Stimulated activated CD8-positive, alpha-beta memory T cell treated with anti-CD3 and anti-CD28 coated beads, Interleukin-7, amount 100 ng/mL, for 1 hour (primary cell): ENCODE measurements at places on chromosomes 16 and 17.

- no peak for DNase-seq
These were observed 18.4 kb upstream of the MRPS23 start for GRCh38 chr17:57868007-57868909.

DNA sequence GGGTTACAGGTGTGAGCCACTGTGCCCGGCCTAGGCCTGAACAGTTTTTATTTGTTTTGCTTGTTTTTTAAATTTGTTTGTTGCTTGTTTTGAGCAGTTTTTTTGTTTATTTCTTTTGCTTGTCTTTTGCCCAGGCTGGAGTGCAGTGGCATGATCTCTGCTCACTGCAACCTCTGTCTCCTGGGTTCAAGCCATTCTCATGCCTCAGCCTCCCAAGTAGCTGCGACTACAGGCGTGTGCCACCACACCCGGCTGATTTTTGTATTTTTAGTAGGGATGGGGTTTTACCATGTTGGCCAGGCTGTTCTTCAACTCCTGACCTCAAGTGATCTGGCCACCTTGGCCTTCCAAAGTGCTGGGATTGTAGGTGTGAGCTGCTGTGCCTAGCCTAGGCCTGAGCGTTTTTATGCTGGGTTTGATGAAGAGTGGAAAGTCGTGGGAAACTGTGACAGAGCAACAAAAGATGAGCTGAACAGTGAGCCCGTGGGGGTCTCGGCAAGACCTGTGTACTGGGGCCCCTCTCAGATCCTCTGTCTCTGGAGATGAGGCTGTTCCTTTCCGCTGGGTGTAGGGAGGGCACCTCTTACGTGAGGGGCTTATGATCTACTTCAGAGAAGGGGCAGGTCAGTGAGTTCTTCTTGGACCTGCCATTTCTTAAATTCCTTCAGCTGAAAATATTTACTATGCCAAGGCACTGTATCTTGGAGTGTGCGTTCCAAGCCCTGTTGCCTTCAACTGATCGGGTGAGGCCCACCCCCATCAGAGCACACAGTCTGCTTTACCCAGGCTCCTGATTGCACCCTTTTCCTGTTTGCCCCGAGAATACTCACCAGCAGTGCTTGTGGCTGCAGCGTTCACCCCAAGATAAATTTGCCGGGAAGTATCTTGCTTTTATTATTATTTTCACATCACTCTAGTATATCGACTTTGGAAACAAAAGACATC, 322.1 kb downstream of the SEC14L1 start:
- DNase-seq = no peak

DNA sequence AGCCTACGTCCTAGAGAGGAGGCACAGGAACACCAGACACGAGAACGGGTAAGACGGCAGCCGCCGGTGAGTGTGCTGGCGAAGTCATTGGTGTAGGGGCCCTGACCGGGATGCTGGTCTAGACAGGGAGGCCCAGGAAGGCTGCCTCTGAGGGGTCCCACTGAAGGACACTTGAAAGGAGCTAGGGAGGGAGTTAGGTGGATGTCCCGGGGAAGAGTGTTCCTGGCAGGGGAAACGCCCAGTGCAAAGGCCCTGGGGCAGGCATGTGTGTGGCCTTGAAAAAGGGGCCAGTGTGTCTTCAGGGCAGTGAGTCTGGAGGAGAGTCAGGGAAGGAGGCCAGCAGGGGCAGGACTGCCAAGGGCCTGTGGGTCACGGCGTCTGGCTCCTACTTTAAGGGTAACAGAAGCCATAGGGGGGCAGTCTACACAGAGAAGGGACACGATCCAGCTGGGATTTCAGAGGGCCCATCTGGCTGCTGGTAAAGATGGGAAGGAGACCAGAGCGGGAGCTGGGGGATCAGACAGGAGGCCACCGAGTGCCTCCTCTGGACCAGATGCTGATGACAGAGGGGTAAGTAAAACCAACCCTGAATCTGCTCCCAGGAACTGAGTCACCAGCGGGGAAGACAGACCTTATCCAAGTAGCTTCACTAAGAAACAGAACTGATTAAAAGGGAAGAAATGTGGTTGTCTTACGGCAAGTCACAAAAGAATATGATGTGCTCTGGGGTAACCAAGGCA, 115.9 kb downstream of the LITAF start:
- no peak for DNase-seq

DNA sequence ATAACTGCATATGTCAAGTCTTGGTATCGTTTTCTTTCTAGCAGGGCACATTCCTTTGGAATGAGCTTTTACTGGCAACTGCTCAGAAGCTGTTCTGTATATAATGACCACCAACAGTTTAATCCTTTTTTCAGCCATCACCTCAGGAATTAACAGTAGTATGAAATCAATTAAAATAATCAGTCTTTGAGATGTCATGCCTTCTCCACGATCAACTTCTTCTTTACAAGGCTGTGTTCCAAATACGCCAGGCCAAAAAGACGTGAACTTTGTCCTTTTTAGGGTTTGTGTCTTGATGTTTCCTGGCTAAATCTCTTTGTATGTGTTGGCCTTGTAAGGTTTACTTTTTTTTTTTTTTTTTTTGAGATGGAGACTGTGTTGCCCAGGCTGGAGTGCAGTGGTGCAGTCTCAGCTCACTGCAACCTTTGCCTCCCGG, 54.9 kb downstream of the ABCC1 start:
- DNase-seq = no peak

DNA sequence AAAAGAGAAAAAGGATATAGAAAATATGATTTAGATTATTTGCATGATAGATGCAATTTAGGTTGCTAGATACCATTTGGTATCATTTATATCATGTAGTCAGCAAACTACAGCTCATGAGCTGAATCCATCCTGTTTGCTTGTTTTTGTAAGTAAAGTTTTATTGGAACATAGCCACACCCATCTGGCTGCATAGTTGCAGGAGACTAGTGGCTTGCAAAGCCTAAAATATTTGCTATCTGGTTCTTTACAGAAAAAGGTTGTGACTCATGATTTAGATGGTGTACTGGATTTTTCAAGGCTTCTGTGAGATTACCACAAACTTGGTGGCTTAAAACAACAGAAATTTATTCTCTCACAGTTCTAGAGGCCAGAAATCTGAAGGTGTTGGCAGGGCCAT, 49.9 kb downstream of the MAP2K4 start:
- DNase-seq = no peak

DNA sequence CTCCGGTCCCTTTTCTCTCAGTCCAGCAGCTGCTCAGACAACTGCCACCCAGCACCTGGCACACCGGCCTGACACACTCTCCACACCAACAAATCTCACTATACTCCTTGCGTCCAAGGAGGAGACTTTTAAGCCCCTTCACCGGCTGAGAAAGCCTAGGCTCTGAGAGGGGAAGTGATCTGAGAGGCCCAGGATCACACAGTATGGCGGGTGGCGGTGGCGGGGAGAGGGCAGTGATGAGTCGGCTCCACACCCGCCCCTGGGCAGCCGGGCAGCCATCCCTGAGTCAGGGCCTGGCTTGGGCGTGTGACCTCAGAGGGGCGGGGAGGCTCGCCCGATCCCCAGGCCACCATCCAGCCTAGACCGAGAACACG, 569 bp downstream of the FLII start:
- no peak for DNase-seq

DNA sequence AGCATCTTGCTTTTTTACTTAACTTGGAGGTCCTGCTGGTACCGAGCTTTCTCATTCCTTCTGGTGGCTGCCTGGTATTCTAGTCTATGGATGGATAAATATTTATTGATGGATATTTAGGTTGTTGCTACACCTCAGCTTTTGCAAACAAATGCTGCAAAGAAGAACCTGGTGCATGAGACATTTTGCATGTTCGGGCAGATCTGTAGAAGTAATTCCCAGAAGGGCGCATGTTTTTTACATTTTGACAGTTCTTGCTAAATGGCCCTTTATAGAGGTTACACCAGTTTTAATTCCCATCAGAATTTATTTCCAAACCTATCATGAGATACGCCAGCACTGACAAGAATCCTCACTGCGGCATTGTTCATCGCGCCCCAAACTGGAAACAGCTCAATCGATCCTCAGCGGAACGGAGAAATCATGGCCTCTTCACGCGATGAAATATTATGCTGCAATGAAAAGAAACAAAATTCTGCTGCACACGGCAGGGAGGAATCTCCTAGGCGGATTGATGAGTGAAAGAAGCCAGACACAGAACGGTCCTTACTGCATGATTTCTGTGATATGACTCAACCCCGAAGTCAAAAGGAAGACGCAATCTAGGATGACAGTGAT, 68.0 kb upstream of the CREBBP start:
- DNase-seq = no peak

- DNase-seq = no peak
These were observed 1.2 kb downstream of the GRN start for GRCh38 chr17:44346064-44346844.

- no peak for DNase-seq
These were observed 6.6 kb downstream of the KRT39 start for GRCh38 chr17:40960144-40960543.

GRCh38 chr16:67907397-67908180, 14.5 kb downstream of the PSKH1 start:
- no peak for DNase-seq

- DNase-seq = no peak
These were observed 14.3 kb downstream of the MLYCD start for GRCh38 chr16:83913245-83913633.

- DNase-seq = no peak
These were observed 10.5 kb downstream of the TBC1D16 start for GRCh38 chr17:80025140-80025539.

- no peak for DNase-seq
These were observed 62.3 kb downstream of the SSH2 start for GRCh38 chr17:29867643-29868181.

GRCh38 chr17:44733753-44734152, 25.0 kb upstream of the ADAM11 start:
- DNase-seq = no peak

DNA sequence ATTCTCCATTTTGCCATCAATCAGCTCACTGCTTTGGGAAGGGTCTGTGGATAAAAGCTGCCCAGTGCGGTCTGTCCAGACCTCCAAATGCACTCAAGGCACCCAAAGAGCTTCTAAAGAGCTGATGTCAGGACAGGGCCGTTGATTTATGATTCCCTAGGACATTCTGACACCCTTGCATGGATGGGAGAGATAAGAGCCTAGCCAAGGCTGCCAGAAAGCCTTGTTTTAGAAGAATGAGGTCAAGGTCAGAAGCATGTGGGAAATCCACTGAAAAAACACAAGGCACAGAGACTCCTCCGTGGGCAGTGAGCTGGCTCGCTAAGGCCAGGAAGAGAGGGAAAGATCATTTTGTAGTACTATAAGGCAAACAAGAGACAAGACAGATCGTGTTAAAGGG, 214.0 kb downstream of the CDH11 start:
- DNase-seq = no peak

- no peak for DNase-seq
These were observed 16.2 kb downstream of the GPRC5B start for GRCh38 chr16:19868421-19868820.

DNA sequence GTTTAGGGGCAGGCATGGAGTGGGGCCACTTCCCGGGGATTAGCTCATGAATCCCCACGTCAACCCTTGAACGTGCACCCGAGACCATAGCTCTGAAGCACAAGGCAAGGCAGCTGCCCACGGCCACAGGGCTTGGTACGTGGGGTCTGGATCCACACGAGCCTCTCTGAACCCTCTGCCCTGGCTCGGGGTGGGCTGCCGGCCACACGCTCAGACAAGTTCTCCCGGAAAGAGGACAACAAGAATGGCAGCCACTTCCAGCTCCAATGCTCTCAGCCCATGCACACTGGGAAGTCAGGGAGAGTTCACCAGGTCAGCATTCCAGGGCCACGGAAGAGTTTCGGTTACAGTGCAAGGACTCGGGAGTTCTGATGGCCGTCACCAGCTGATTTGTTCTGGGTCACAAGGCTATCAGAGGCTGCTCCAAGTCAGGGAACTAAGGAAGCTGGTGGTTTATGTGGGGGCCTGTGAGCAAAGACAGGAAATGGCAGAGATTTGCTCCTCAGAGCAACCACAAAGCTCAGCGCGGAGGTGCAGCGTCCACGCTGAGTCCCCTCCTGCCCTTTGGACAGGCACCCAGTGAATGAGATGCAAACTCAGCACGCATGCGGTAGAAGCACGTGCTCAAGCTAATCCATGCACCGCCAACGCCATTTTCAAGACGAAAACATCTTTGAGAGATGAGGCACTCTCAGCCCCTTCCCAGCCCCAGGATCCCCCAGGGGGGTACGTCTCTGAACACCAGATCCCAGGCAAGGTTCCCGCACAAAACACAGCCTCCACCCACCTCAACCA, 356.4 kb downstream of the FOXL1 start:
- no peak for DNase-seq

DNA sequence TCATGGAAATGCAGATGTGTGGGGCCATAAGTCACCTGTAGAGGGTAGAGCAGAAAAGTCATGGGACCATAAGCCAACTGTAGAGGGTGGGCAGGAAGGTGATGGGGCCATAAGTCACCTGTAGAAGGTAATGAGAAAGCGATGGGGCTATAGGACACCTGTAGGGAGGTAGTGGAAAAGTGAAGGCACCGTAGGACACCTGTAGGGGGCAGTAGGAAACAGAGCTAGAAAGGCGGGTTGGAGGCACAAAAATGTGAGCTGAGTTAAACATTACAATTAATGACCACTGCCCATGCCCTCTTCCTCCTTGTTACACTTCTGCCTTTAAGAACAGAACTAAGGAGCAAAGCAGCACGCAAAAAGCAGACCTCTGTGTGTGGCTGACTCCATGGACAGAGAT, 150.1 kb downstream of the SHISA6 start:
- DNase-seq = no peak

DNA sequence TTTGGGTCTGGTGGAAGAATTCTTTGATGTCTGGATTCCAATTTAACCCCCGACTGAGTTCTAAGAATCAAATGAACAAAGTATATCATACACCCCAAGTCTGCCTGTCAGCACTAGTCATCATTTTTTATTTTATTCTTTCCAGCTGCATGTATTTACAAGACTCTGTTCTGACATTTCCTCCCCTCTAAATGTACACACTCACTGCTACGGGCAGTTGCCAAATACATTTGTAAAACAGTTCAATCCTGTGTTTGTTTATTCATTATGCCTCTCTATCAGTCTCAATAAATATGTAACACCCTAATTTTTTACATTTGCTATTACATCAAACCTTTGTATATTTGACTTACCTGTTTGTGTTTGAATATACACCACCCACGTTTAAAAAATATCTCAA, 422.3 kb upstream of the PSMD7 start:
- DNase-seq = no peak

DNA sequence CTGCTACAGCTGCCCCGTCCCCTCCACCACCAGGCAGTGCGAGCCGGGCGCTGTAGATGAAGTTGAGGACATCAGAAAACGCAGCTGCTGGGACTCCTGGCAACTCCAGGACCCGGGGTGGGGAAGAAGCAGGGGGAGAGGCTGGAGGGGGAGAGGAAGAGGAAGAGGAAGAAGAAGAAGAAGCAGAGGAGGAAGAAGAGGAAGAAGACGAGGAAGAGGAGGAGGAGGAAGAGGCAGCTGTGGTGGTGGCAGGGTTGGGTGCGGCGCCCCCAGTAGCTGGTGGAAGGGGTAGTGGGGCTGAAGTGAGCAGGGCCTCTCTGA, 13.2 kb downstream of the ZBTB4 start:
- no peak for DNase-seq

DNA sequence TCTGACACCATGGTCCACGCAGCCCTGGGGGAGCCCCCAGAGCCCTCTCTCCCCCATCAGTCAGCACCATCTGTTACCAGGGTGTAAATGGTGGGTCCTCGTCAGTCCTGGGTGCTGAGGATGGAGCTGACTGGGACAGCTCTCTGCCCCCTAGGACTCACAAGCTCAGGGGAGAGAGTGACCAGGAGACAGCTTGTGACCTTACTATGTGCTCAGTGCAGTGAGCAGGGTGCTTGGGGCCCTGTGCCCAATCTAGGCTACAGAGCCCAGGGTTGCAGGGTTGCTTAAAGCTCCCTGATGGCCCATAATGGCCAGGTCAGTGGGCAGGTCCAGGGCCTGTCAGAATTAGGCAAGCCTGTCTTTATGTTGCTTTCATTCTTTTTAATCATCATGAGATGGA, 11.3 kb downstream of the MMP2 start:
- no peak for DNase-seq
